ENCODE measurements at places on chromosomes 5 and 9.

DNA sequence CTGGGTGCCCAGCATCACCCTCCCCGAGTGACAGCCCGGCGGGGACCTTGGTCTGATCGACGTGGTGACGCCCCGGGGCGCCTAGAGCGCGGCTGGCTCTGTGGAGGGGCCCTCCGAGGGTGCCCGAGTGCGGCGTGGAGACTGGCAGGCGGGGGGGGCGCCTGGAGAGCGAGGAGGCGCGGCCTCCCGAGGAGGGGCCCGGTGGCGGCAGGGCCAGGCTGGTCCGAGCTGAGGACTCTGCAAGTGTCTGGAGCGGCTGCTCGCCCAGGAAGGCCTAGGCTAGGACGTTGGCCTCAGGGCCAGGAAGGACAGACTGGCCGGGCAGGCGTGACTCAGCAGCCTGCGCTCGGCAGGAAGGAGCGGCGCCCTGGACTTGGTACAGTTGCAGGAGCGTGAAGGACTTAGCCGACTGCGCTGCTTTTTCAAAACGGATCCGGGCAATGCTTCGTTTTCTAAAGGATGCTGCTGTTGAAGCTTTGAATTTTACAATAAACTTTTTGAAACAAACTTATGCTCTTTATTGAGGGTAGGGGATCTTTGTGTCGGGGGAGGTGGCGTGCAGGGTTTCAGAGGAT lies 1.3 kb downstream of the GADD45G start:
- peak; percentile 62 for DNase-seq

DNA sequence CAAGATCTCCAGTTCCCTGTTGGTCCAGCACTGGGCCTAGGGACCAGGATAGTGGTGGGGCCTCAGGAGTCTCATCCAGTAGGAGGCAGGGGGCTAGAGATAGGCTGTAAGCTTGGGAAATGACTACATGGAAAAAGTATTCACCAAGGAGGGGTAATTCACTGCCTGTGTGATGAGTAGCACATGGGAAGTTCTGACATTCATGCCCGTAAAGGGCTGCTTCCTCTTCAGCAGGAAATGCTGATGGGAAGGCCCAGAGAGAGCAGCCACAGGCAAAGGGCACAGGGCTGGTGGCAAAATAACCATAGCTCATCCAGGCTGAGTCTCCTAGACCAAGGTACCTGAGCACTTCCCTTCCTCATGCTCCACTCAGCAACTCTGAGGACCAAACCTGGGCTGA lies 23.1 kb upstream of the FRRS1L start:
- no peak for DNase-seq

- DNase-seq = no peak
Observed at GRCh38 chr9:130932255-130933079, 6.6 kb downstream of the FIBCD1 start.

DNA sequence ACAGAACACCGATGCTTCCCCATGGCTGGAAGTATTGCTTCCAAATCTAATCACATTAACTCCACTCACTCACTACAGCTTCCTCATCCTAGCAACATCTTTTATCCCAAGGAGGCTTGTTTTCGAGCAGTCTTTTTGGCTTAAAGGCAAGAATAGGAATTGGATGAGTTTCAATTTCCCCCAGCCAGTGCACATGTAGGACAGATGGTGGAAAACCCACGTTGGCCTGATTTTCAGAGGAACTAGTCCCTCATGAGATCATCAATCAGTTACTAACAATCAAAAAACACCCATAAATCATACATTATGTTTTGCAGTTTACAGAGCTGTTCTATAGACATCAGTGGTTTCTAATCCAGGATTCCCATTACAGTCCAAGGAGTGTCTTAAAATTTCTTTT lies 48.5 kb upstream of the AGXT2 start:
- no peak for DNase-seq

DNA sequence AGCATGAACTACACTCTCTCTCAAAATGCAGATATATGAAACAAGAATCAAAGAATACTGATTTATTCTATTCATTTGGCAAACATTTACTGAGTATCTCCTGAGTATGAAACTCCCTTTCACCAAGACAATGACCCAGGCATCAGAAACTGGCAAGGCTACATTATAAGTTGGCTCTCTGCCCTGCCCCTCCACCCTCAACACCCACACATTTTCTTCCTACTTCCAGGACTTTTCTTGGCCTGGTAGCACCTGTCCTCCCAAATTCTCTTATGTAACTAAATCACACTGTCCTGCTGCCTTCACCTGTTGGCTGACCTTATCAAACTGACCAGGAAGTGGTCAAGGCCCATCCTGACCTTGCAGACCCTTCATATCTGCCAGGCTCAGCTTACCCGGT lies 3.5 kb downstream of the RASEF start:
- DNase-seq = no peak

DNA sequence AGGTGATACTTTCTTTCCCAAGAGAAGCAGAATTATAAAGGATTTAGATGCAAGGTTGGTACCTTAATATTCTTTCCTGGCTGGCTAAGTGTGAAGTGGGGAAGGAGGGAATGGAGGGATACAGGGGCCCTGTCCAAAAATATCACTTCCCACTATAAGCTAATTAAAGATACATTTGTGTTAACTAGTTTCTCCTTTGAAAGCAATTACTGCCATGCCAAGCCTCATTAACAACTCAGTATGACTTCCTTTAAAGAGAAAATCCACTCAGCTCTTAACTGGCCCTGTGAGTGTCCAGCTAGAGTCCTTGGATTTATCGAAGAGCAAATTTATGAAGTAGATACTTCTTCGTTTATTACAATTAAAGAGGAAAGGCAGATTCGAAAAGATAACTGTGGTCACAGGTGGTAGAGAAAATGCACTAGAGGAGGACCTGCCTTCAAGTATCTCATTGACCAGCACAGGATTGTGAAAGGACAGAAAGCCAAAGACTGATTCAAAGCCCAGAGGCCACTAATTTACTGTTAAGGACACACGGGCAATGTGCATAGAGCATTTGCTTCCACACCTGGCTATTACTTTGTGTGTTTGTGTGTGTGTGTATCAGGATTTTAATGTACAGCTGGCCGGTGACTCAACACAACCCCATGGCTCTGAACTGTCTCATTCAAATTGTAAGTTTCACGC lies 11.2 kb upstream of the GLDC start:
- DNase-seq = no peak

- no peak for DNase-seq
Observed at GRCh38 chr5:95223566-95224258, 61.2 kb downstream of the MCTP1 start.

- DNase-seq = peak; percentile 74
Observed at GRCh38 chr5:112146323-112147226, 272.5 kb downstream of the EPB41L4A start.

DNA sequence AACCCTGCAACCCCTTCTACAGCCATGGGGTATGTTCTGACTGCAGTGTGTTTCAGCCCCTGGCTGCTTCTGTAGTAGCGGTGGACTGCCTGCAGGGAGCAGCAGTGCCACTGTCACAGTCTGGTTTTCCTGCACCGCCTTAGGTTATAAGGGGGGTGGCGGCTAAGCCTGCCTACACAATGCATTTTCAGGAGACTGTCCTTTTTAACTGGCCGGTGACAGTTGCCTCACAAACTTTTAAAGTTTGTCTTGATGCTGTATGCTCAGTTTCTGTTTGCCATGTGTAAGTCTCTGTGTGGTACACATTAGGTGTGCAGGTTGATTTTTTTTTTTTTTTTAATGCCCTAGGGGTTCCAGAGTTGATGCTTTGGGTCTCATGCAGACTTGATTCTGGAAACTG lies 53.0 kb downstream of the NUP214 start:
- peak; percentile 61 for DNase-seq

- DNase-seq = no peak
Observed at GRCh38 chr5:90968319-90968718, 409.7 kb downstream of the ADGRV1 start.

DNA sequence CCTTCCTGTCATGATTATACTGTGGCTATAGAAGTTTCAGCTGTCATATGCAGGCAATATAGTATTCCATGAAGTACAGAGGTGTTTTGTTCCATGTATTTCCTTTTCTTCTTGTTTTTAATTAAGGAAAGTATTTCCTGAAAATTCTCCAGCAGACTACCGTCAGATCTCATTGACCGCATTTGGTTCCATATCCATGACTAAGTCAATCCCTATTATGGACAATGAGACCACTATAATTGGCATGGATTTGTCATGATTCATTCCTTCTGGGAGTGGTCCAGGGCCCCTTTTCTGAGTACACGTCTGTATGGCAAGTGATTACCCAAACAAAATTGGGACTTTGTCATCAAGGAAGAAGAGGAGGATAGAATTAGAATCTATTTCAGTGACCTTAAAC lies 283.2 kb upstream of the CLINT1 start:
- no peak for DNase-seq

DNA sequence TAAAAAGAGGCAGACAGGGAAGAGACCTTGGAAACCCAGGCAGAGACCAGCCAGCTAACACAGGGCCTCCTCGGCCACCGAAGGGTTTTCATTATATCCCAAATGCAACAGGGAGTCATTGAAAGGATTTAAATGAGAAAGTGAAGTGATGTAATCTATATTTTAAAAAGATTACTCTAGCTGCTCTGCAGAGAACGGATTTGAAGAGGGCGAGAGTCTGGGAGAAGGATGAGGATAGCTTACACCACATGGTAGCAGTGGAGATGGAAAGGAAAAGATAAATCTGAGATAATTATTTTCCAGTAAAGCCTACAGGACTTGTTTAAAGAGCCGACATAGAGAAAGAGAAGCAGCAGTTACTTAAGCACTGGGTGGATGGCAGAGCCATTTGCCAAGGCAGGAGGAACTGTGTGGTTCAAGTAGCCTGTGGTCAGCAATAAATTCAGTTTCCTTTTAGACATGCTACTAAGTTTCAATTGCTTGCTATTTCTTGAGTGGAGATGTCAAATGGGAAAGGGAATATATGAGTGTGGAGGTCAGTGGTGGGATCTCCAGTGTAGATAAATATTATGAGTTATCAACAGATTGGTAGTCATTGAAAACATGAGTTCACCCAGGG lies 9.3 kb downstream of the FBN2 start:
- no peak for DNase-seq

DNA sequence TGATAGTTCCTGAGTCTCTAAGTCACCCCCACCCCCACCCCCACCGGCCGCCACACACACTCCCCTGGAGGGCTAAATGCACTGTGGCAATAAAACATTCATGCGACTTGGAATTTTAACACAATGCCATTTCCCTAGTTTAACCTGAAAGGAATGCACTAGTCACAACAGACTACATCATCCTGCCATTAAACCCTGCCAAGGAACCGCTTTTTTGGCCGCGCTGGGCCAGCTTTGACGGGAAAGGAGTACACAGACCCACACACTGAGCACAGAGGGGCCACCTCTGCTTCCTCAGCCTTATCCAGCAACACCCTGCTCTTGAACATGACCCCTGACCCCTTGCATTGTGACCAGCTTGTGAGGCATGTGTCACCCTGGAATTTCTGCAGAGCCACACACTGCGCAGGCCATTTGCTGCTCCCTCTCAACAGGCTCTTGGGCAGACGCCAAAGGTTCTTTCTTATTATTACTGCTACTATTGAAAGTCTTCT lies 165.3 kb downstream of the BNC2 start:
- peak; percentile 29 for DNase-seq

- no peak for DNase-seq
Observed at GRCh38 chr5:120624021-120624563, 160.0 kb downstream of the PRR16 start.

- DNase-seq = no peak
Observed at GRCh38 chr5:67802766-67803165, 412.8 kb upstream of the PIK3R1 start.

- no peak for DNase-seq
Observed at GRCh38 chr9:89748021-89748670, 143.3 kb downstream of the GADD45G start.

- no peak for DNase-seq
Observed at GRCh38 chr5:107698286-107698685, 27.5 kb upstream of the EFNA5 start.

DNA sequence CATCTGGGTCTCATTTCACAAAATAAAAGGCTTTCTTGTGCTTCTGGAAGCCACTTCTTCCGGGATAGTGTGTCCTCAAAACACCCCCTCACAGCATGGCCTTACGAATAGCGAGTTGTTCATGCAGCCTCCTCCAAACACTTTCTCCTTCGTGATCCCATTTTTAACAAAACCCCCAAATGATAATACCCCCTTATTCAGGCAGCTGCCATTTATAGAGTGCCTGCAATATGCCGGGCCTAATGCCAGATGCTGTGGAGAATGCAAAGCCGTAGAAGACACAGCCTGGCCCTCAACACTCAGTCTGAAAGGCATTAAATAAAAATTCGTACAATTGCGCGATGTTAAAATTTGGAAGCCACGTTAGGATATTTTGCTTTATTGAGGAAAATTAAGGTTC lies 66.4 kb upstream of the SLC44A1 start:
- DNase-seq = peak; percentile 31

GRCh38 chr5:95410279-95410678 lies 19.1 kb downstream of the FAM81B start:
- DNase-seq = no peak

GRCh38 chr5:172713113-172713808 lies 57.7 kb downstream of the DUSP1 start:
- DNase-seq = no peak

DNA sequence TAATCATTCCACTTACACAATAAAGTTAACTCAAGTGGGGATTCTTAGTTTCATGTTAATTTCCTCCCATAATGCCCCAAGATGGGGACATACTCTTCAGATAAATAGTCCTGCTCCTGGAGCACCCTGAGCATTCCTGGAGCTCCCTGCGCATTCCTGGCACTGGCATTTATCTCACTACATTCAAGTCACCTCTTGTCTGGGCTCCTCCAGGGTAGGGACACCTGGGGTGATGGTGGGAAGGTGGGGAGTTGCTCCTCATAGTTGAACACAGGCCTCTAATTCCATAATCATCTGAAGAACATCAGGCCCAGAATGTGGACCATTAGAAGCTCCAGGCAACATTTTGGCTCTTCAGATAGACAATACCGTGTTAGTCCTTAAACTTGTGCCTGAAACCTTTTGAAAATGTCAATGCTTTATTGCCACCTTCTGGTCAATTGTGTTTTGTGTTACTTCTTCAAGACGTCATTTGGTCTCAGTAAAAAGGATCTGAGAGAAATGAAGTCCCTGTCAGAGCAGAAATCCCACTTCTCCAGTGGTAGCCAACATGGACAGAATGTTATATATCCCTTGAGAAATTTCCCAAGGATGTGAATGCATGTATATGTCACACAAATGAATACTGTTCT lies 14.2 kb upstream of the AGGF1 start:
- peak; percentile 78 for DNase-seq

GRCh38 chr9:114908104-114908622 lies 22.2 kb downstream of the TNFSF8 start:
- no peak for DNase-seq

- DNase-seq = no peak
Observed at GRCh38 chr9:93569621-93570174, 6.7 kb upstream of the PHF2 start.

All from globus pallidus (tissue), 1 donor.